ENCODE measurements at places on chromosomes 1 and 21.
A peak's percentile ranks its signal among the peaks of the same experiment; 100 is the strongest.

DNA sequence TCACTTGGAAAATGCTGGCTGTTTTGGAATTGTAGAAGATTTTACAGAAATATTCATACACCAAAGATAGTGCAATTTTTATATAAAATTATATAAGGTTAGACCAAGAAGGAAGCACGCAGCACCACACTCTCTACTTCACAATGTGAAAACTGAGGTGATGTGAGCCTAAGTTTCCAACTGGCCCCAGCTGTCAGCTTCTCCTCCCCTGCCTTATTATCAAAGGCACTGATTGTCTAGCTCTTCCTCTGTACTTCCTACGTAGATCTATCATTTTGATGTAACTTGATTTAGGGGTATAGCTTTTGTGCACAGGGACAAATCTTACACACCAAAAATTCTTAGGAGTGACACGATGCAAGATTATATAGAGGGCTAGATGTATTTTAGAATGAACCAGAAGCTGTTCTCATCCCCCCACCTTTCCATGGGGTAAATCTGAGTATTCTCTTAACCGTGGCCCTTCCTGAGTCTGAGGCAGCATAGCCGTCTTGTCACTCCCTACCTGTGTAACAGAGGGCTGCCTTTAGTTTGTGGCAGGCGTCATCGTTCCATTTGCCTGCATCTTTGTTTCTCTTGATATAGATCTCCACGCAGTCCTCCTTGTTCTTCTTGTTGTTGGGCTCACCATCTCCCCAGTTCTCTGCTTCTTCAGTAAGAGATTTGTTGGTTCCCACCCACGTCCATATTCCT is 3.4 kb downstream of the SELL start:
- no peak for DNase-seq

DNA sequence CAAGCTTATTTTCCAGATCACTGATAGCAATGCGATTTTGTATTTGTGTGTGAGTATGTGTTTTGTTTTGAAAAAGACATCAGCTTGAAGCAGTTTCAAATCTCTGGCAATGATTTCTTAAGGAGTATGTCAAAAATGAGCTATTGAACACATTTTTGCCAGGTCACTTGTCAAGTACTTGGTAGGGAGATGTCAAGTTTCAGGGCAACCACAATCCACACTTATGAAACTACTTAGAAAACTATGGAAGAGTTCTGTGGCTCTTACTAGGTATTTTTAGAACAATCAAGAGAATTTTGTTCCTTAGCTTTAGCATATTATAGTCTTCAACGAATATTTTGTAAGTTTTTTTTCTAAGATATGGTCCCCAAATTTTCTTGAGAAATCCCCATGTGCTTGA is 318.8 kb upstream of the ZRANB2 start:
- DNase-seq: no peak

- no peak for DNase-seq
Observed at GRCh38 chr1:26297057-26297790, 9.2 kb downstream of the UBXN11 start.

DNA sequence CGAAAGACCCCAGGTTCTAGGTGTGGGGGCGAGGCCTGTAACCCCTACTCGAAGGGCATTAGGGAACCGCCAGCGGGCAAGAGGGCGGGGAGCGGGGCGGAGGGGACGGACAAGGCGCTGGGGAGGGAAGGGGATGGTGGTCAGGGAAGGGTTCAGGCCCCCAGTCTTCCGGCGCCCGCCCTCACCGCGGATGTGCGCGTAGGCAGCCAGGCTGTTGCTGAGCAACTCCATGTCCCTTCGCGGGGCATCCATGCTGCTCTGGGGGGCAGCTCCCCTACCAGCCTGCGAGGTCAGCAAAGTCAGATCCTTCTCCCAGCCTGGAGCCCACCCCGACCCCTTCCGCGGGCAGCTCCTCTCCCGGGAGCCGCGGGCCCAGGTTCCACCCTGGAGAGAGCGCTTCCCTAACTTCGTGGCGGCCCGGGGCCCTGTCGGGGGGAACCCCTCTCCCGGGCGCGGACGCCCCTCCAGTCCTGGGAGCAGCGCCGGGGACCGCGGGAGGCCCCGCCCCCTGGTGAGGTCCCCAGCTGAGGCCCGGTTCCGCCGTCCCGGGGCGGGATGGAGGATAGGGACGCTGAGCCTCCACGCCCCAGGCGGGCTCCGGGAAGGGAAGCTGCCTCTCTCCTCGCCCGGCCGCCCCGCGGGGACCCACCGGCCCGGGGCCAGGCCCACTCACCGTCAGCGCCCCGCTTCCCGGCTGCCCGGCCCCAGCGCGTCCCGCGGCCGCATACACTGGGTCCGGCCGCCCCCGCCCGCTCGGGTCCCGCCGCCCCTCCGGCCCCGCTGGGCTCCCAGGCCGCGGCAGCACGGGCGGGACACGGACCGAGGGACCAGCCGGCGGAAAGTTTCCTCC is 434 bp downstream of the EVA1B start:
- DNase-seq: no peak

GRCh38 chr1:198042168-198042567 is 114.6 kb upstream of the NEK7 start:
- no peak for DNase-seq

DNA sequence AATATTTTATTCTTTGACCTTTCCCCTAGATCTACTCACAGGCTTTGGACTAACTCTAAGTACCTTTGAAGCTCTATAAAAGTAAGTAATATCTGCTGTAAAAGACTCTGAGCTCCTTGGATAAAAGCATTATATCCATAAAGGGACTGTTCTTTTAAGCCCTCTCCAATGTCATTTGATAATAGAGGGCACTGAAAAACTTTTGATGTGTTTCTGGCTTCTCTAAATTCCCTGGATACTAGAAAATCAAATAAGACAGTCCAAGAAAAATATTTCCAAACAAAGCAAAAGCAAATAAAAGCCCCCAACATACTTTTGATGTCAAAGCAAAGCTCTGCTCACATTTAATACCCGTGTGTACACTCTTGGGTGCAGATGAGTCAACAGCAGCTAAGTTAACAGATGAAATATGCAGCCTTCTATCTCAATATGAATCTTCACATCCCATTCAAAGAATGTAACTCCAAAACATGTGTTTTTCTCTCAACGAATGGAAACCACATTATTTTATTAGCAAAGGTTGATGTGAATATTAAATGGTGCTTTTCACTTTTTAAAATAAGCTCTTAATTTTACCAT is 230.3 kb downstream of the CENPF start:
- no peak for DNase-seq

GRCh38 chr1:109181807-109182163 is 31.9 kb upstream of the SARS1 start:
- DNase-seq: no peak

DNA sequence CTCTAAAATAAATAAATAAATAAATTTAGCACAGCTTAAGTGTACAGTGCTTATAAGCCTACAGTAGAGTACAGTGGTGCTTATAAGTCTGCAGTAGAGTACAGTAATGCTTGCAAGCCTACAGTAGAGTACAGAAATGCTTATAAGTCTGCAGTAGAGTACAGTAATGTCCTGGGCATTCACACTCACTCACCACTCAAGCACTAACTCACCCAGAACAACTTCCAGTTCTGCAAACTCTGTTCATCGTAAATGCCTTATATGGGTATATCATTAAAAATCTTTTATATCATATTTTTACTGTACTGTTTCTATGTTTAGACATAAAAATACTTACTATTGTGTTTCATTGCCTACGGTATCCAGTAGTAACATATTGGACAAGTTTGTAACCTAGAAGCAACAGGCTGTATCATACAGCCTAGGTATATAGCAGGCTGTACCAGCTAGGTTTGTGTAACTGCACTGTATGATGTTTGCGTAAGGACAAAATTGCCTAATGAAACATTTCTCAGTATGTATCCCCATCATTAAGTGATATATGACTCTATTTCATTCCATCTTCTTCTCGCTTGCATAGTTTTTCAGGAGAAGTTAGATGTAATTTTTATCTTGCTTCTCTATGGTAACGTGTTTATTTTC is 14.0 kb upstream of the S100B start:
- no peak for DNase-seq

- DNase-seq: no peak
Observed at GRCh38 chr1:70948396-70949017, 99.1 kb downstream of the PTGER3 start.

DNA sequence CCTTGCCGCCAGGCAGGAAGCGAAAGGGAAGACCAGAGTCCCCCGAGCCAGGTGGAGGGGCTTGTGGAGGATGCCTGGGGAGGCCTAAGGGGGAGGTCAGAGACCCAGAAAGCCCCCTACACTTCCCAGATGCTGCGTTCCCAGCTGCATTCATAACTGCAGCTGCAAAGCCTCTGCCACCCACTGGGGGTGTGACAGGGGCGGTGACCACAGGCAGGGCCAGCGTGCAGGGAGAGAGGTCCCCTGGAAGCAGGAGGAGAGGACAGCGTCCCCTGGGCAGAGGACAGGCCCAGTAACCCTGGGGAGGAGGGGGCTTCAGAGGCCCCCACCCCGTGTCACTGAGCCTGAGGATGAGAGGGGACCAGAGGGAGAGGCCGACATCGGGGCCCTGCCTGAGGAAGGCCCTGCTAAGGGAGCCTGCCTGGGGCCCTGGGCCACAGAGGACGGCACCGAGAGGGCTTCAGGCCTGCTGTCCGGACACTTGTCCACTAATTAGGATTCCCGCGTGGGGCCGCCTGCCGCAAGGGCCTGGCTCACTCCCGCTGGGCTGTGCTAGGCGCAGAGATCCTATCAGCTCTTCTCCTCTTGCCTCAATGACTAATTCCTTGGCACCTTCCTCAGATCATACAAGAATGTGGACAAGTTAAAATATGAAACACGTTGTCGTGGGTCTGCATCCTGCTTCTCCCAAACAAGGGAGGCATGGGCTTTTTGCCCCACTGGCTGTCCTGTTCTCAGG is 49.1 kb upstream of the CCDC27 start:
- no peak for DNase-seq

- no peak for DNase-seq
Observed at GRCh38 chr1:179872558-179872957, 5.0 kb downstream of the TOR1AIP2 start.

DNA sequence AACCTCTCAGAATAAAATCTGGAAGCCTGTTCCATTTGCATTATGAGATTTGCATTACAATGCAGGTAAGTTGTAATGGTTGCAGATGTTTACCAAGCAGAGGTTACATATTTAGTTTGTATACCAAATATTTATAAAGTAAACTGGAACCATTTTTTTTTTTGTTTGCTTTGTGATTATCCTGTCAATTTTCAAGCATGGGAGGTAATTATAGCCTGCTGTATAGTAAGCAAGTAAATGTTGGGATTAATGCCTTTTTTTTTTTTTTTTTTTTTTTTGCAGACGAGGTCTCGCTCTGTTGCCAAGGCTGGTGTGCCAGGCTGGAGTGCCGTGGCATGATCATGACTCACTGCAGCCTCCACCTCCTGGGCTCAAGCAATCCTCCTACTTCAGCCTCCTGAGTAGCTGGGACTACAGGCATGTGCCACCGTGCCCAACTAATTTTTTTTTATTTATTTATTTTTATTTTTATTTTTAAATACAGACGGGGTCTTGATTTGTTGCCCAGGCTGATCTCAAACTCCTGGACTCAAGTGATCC is 21.0 kb downstream of the NFYC start:
- DNase-seq: no peak

- no peak for DNase-seq
Observed at GRCh38 chr1:175075572-175076568, 8.2 kb downstream of the TNN start.

DNA sequence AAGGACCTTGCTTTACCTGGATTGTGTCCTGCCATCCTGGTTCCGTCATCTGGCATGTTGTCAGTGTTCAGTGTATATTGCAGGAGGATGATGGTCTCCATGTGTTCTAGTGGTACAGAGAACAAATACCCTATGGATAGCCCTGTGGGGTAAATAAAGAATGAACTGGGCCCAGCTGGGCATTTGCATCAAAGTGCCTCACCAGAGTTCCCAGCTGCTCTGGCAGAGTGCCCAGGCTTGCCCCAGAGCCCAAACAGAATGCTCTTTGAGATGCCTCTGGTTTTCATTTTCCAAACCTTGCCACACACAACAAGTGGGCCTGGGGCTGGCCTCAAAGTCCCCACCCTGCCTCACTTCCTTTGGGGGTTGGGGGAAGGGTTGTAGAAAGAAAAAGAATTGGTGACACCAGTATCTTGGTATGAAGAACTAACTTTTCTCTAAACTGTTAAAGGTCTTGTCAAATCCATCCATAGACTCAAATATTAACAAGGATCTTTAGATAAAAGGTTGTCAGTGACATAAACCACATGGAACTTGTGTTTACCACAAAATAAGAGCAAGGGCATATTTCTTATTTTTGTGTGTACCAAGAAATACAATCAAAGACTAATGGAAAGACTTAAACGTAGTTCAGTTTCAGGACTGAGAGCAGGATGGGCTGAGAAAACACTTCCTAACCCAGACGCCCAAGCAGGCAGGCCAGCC is 82.2 kb downstream of the LMO4 start:
- DNase-seq: no peak

DNA sequence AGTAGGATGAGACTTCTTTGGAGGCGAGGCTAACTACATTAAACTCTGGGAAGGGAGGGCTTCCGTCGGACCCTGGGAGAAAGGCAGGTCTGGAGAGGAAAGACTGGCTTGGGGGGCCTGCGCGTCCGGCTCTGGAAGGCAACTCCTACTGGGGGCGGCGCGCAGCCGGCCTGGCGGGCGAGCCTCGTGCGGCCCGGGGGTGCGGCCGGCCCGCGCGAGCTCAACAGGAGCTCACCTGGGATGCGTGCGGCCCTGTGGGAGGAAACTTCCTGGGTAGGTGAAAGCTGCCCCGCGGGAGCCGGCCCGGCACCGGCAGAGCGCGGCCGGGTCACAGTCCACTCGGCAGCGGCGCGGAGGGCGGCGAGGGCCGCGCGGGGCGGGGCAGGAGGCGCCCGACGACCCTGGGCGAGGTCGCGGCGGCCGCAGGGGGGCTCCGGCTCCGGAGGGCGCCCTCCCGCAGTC is 449 bp downstream of the EPS15 start:
- DNase-seq: peak; percentile 47

DNA sequence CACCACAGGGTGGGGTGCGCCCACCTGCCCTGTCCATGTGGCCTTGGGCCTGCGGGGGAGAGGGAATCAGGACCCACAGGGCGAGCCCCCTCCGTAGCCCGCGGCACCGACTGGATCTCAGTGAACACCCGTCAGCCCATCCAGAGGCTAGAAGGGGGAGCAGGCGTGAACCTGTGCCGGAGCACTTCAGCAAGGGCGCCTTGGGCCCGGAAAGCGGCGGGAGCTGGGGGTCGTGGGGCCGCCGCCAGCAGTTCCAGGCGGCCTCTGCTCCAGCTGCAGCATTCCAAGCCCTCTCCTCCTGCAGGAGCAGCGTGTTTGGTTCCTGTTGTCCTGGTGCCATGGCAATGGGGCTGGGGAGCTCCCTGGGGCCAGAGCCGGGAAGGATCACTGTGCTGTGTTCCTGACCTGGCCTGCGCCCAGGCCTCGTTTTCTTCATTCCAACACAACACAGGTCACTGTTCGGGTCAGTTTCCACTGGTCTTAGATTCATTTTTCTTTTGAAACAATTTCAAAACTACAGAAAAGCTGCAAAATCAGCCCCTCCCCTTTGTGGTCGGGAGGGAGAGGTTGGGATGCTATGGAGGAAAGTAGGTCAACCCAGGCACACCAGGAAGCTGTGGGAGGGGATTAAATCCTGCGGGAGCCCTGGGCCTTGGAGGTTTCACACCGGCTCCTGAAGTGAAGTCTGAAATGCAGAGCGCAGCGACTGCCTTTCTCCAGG is 18.8 kb downstream of the SLX9 start:
- DNase-seq: no peak

All from effector memory CD4-positive, alpha-beta T cell (primary cell).